D341Med (cell line): ENCODE measurements at places on chromosomes 1 and 21.

DNA sequence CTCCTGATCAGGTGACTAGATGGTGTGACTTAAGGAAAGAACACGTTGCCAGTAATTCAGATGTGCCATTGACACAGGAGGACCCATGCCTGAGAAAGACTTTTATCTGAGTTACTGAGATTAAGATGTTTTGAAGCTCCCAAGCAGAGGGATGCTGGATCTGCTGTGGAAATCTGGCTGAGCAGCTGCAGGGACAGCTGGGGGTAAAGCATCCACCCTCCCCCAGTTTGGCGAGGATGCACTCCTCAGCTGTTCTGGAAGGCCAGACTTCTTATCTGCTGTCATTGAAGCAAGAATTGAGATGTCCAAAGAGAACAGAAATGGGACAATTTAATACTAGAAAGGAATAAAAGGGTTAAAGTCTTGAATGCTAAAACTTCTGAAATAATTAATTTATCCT lies 25.7 kb downstream of the TTC3 start:
- DNase-seq: no peak

DNA sequence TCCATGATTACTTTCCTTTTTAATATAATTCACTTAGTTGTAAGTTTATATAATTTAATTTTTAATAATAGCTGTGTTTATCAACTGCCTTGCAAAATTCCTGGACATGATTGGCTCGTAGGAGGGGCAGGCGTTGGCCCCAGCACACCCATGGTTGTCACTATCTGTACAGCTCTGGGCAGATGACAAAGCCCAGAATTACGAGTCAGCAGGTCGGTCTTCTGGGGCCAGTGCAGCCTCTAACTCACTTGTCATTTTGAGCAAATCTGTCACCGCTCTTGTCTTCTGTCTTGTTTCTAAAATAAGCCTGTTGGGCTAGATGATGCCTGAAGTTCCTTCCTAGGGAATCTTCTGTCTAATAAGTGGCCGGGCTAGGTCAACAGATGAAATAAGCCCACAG lies 21.4 kb upstream of the LRRC38 start:
- DNase-seq: no peak

DNA sequence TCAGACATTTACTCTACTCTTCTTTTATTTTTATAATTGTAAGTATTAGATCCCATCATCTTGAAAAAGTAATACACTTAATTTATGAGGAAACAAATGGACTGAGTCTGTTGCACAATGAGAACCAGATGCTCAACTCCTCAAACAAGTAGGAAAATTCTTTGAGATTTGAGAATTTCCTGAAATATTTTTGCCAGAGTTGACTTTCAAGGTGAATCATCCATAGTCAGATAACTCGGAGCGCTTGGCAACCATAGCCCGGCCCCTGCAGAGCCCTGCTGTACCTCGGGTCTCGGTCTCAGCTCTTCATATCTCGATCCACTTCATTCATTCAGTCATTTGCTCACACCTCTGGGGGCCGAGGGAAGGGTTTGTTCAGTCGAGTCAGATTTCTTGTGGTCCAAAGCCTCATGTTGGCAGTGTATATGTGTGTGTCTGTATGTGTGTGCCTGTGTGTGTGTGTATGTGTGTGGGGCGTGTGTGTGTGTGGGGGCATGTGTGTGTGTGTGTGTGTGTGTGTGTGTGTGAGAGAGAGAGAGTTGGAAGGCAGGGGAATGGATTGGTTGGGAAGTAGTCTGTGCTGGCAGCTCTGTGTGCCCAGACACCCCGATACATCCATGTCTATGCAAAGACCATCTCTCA lies 18.1 kb upstream of the PCP4 start:
- no peak for DNase-seq

DNA sequence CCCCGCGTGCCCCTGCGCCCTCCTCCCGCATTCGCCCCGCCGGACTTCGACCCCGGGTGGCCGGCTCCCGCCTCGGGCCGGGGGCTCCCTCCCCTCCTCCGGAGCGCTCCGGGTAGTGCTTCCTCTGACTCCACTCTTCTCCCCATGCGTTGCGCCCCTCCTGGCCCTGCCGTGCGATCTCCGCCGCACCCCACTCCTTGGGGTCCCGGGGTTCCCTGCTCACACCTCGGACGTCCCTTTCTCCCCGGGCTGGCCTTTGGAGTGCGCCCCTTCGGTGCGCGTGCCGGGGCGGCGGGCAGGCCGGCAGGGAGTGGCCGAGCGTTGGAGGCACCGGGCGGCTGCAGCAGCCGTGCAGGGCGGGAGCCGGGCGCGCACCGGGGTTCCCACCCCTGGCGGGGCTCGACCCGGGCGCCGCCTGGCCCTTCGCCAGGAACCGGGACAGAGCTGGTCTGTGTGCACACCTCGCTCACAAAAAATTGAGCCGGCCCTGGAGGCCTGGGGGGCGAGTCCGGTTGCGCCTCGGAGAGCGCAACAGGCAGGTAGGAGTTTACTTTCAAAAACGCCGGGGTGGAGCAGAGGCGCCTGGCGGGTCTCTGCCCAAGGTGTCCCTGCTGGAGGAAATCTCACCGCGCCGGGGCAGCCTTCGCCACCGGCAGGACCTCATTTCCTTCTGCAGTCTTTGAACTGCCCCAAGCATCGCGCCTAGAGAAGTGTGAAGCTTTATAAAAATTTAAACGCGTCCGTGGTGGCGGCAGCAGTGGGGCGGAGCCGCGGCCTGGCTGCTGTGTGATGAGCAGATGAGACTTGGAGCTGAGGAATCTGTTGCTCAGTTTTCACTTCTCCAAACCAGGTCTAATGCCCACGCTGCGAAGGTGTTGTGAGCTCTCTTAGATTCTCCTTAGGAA lies 650 bp downstream of the VANGL1 start:
- peak; percentile 75 for DNase-seq

- no peak for DNase-seq
Measured at GRCh38 chr1:160371756-160372155, 4.9 kb downstream of the NHLH1 start.

GRCh38 chr1:210200124-210200736 lies 32.4 kb upstream of the SERTAD4 start:
- DNase-seq: no peak

DNA sequence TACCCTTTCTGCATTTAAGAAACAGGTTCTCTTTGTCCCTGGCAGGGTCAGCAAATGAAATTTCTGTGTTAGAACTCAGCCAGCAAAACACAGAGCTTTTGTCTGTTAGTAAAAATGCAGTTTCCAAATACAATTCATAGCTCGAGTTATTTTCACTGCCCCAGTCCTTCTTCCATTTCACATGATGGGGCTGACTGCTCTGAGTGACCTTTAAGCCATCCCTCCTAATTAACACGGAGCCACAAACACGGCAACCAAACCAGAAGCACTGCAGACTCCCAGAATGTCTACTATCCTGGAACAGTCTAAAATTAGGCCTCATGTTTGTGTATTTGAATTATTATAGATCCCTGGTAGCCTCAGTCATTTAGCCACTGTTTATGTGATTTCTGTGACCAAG lies 99.1 kb upstream of the RGS4 start:
- no peak for DNase-seq

DNA sequence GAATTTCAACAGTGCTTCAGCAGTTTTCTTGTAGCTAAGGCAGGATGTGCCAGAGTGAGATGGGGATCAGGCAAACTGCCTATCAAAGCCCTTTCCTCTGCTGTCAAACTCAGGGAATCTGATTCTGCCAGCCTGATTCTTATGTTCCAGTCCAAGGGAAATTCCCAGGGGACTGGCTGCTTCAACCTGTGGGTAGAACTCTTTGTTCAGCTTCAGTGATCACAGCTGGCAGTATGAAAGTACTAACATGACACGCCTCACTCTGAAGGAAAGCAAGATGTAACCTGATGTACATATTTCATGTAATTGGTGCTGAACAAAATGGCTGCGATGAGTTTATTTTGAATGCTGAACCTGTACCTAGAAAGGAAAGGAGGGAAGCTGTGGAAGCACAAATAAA lies 40.1 kb upstream of the SLC5A9 start:
- no peak for DNase-seq

DNA sequence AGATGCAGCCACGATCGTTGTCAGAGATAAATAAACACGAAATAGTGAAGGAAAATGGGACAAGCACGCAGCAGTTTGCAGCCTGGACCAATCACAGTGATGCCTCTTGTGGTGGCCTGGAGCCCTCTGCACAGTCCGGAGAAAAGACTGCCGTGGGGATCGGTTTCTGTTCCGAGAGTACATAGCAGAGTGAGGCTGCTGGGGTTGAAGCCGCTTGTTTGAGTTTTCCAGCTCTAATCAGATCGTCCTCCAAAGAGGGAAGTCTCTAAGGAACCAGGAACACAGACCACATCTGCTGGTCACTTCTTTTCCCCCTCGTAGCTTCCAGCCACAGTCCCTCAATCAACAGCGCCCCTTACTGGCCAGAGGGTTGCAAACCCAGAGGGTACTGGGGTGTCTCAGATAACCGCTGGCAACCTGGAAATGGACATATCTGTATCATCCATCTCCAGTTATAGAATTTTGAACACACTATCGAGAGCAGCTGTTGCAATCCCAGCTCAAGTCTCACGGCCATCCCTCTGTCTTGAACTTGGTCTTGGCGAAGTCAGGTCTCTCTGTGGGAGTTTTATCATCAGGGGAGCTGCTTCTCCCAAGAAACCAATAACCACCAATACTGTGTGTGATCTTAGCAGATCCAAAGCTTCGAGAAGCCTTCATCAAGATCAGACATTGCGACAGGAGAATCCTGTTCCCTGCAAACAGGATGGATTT lies 57.4 kb downstream of the OLIG1 start:
- DNase-seq: peak; percentile 66

- DNase-seq: peak; percentile 52
Measured at GRCh38 chr1:19405761-19406487, 79.4 kb downstream of the CAPZB start.

GRCh38 chr1:81069856-81070255 lies 730.9 kb upstream of the ADGRL2 start:
- no peak for DNase-seq

DNA sequence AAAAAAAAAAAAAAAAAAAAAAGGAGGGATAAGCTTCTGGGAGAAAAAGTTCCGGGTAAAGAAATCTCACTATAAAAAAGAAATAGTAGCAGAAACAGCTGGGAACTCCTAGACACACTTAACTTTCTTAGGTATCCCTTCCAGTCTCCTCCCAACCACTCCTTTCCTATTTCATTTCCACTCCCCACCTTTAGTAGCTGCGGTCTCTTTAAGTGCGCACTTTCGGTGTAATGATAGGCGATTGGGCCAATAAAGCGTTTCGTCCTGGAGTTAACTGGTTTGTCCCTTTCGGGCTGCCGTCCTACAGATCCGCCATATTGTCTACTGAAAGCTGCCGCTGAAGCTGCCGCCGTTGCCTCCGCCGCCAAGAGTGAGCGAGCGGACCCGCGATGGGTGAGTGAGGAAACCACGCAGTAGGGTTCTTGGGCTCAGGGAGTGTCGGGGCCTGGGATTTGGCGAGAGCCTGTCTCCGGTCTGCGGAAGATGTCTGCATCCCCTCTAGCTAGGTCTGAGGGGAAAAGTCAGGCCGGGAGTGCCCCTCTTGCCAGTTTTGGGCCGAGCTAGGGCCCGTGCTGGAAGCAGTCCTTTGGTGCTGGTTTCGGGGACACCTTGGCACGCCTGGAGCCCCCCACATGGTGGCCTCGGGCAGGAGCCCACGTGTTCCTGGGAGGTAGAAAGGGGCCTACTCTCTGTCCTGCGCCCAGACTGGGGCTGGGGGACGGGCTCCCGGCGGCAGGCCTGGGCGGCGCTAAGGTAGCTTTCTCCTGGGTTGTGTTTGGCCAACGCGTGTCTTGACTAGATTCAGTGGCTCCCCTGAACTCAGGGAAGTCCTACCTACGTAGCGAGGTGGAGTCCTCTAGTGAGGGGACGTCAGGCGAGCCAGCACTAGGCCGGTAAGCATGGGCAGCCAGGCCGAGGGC lies at the start of gene KPNA6:
Gene KPNA6 (plus strand): TSS at position 315 of the 920 bp plus-strand sequence. CDS start 75 bp downstream, at position 390.
- peak; percentile 78 for DNase-seq

DNA sequence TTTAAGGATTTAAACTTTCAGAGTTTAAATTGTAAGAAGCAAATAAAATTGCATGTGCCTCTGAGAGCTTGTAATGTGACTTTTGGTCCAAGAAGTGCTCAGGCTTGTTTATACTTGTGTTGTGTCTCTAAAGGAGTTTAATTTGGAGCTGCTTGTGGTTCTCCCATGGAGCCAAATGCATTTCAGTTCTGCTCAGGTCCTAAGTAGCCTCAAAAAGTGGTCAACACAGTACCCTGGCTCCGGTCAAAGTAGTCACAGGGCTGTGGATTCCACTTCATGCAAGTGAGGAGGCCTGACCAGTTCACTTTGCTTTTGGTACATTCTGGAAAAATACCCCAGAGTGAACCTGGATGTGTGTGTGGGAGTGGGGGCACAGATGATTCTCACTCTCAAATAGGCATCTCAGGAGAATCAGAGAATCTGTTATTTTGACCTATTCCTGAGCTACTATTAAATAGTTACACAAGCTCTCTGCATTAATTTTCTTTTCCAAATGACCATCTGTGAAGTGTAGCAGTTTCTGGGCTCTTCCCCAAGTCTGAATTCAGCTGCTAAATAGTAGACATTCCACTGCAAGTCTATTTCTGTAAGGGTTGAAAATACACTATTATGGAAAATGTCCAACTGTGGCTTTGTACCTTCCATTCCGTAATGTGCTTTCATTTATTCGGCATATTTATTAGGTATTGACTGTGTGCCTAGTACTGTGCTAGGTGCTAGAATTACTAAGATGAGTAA lies 31.7 kb upstream of the AGO1 start:
- DNase-seq: no peak

- no peak for DNase-seq
Measured at GRCh38 chr1:64861611-64862010, 104.7 kb downstream of the JAK1 start.

DNA sequence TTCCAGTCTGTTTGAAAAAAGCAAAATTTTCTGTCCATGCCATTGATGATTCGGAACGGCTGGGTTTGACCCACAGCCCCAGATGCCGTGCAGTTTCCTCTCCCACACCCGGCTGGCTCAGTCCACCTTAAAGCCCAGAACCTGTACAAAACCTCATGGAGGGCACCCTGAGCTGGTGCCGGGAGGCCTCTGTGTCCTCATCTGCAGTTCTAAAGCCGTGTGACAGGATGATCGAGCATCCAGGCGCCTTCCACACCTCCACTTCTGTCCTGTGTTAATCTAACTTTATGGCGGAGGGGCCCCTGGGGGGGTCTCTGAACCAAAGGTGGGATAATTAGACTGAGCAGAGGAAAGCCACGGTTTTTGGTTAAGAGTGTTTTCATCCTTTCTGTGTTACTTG lies 49.6 kb downstream of the SLC37A1 start:
- no peak for DNase-seq

DNA sequence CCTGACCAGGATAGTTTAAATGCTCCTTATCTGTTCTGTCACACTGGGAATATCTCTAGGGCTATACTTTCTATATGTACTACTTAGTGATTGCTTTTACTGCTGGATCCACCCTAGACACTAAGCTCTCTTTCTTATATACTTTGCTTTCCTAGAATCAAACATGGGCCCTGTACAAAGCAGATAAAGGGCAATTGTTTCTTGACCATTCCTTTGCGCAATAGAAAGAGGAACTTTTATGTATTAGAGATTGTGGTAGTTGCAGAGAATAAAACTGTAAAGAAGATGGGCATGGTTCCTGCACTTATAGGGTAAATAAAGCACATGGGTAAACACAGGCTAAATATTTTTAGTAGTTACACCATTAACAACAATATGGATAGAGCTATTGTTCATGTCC lies 58.8 kb downstream of the ATP6V1G3 start:
- DNase-seq: no peak

GRCh38 chr21:42578034-42578433 lies 64.4 kb downstream of the SLC37A1 start:
- no peak for DNase-seq

GRCh38 chr21:41956926-41957729 lies 3.3 kb upstream of the C2CD2 start:
- no peak for DNase-seq
